ENCODE measurements at places on chromosomes 2 and 18.

- DNase-seq: no peak
Measured at GRCh38 chr2:41741951-41742595, 305.7 kb upstream of the PKDCC start.

GRCh38 chr2:119218478-119219064, 5.1 kb upstream of the STEAP3 start:
- no peak for DNase-seq

- DNase-seq: no peak
Measured at GRCh38 chr2:106144621-106145331, 49.3 kb downstream of the UXS1 start.

- no peak for DNase-seq
Measured at GRCh38 chr2:42032224-42032620, 15.6 kb upstream of the PKDCC start.

DNA sequence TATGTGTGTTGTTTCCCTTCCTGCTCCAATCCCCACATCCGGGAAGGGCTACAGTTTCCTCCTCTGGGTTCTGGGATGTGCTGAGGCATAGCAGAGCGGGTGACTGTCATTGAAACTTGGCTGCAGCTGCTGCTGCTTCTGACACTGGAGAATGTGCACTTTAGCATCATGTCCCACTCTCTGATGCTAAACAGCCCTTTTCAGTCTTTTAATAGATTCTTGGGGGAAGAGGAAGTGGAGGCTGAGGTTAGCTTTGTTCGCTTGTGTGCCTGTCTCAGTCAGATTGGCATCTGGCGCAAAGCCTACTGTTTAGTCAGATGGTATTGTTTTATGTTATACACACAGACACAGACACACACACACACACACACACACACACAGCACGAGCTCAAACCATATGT, 136.5 kb upstream of the RND3 start:
- no peak for DNase-seq

DNA sequence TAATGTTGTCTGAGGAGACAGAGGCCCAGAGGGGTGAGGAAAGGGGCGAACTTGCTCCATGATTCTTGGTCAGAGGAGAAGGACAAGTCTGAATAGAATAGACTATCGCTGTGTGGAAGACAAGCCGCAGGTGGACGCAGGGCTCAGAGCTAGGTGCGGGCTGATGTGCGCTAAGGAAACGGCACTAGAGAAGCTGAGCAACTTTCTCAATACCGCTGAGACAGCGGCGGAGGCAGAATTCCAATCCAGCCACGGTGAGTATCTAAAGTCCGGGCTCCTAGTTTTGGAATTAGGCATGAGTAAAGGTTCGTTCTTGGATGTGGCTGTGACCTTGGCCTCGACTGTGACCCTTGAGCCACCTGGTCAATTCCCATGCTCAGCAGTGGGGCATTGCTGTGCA, 47.8 kb downstream of the CAPN13 start:
- no peak for DNase-seq

- no peak for DNase-seq
Measured at GRCh38 chr2:158735822-158736580, 59.1 kb upstream of the DAPL1 start.

- DNase-seq: no peak
Measured at GRCh38 chr2:239360421-239361310, 40.2 kb downstream of the HDAC4 start.

GRCh38 chr2:120013597-120014223, 833 bp downstream of the EPB41L5 start:
- DNase-seq: no peak

All from stimulated activated CD4-positive, alpha-beta T cell treated with anti-CD3 and anti-CD28 coated beads, Interleukin-1b, Interleukin-23, amount 100 ng/mL, for 1 hour (primary cell).